ENCODE measurements at places on chromosomes 4 and X.

DNA sequence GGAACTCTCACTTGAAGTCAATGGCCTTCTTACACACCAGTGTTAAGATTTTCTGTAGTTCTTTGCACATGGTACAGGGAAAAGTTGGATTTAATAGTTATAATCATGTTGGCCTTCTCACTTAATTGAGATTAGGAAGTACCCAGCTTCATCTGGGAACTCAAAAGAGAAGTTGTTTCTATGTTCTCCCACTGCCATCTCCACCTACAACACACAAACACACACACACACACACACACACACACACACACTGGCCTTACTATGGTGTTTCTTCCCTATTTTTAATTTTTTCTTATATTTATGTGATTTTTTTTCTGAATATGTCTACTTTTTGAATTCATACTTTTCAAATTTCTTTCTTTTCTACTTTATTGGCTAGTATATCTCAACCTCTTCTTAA lies 10.0 kb upstream of the CHIC2 start:
- no peak for DNase-seq

- no peak for DNase-seq
Measured at GRCh38 chrX:107729558-107730297, 45.9 kb downstream of the TSC22D3 start.

- DNase-seq, result no peak
Measured at GRCh38 chr4:183601381-183601780, 57.6 kb downstream of the RWDD4 start.

- no peak for DNase-seq
Measured at GRCh38 chrX:149275836-149276235, 229.3 kb downstream of the IDS start.

GRCh38 chrX:30039768-30040167 lies 175.6 kb upstream of the MAGEB2 start:
- DNase-seq, result no peak

GRCh38 chr4:84582988-84583875 lies at the start of gene CDS1:
Gene CDS1, plus strand, starts transcription at chr4:84583127. Its CDS starts 275 bp downstream, at chr4:84583402.
- no peak for DNase-seq

DNA sequence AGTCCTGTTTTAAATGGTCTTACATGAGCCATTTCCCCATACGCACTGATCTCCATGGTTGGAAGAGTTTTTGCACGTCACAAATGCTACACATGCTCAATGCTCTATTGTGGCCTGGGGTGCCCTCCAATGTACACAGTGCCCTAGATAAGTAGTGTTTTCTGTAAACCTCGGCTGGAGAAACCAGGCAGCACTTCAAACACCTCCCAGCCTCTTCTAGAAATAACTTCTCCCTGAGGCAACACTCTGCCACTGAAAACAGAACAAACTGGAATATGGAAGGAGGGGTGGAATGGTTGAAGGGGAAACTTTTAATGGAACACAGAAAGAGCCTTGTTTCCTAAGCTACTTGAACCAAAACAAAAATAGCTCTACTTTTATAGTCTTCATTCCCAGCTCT lies 123.9 kb upstream of the CBR4 start:
- DNase-seq, result no peak

DNA sequence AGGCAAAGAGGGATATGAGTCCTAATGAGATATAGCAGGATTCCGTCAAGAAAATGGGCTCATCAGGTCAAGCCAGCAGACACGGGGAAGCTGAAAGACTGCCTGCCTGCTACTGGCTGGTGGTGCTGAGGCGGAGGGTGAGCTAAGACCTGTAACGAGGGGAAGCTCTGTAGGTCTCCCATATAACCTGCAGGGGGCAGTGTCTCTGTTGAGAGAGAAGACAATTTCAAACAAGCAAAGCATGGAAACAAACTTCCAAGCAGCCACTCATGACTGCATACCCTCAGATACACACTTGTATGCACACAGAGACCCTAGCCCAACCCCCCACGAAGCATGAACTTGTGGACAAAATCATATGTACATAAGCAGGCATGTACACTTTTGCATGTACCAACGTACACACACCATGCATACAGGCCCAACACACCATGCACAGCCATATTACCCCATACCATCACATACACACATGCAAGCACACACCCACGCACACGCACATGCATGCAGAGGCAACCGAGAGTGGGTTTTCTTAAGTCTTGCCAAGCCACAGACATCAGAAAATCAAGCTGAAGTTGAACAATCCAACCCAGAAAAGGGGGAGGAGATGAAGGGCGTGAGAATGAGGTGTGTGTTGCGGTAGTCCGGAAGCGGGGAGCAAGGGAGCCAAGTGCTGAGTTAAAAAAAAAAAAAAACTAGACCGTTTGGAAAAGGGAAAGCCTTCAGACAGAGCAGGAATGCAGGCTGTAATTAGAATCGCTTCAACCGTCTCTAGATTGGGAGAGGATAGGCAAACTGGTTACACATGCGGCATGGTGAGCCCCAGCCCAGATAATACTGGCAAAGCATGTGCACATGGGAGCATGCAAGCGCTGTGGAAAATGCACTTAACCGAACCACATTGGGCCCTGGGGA lies 71.0 kb downstream of the PJA1 start:
- DNase-seq, result no peak

- no peak for DNase-seq
Measured at GRCh38 chr4:23736466-23736865, 153.4 kb downstream of the PPARGC1A start.

DNA sequence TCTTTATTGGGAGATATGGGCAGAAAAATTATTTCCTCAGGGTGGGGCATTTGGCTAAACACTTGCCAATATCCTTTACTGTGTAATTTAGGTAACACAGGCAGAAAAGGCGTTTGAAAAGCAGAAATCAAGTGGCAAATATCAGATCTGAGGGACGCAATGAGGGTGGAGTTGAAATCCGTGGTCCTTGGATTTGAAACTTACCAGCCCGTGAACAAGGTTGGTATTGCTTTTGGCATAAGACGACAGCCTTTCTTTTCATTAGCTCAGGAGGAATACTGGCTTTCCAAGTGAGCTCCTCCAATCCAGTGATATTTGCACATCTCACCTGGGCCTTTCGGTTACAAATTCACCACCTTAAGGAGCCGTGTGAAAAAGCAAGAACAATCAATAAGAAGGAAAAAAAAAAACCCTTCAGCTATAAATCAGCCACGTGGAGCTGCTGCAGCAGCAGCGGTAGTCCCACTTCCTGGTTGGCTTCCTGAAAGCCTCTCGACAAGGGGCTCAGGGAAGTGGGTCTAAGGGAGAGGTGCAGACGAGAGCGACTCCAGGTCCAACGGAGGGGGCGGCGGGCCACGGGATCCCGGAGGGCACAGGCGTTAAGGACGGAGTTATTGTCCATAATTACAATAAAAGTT lies 734 bp upstream of the GALNT7 start:
- DNase-seq, result no peak

- DNase-seq, result no peak
Measured at GRCh38 chr4:36241771-36242170, 2.5 kb downstream of the ARAP2 start.

GRCh38 chrX:110060846-110061537 lies 58.1 kb downstream of the TMEM164 start:
- DNase-seq, result no peak

GRCh38 chrX:37846558-37846933 lies 825 bp downstream of the DYNLT3 start:
- no peak for DNase-seq

DNA sequence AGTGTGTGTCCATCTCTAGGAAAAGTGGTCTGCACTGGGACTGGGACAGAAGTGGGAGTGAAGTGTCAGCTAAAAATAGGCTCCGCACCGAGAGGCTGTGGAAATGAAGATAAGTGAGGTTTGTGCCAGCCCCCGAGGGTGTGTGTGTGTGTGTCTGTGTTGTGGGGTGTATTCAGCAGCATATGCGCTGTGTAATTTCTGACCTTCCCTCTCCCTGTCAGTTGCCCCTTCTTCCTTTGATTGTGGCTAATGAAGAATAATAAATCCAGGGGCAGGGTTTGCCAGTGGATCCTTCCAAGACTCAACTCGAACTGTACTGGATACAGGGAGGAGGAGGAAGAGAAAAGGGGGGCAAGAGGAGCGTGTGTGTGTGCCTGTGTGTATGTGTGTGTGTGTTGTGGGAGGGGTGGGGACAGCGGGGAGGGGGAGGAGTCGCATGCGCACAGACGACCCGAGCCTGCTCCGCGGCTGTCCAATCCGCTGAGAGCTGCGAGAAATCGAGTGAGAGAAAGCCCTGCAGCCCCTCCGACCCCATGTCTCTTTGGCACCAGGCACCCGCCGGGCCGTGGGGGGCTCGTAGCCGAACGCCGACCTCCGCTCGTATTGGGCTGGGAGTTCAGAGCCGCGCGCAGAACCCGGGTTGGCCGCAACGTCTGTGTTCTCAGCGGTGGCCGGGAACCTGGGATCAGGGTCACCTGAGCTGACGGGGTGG lies 916 bp upstream of the POU4F2 start:
- no peak for DNase-seq

- DNase-seq, result no peak
Measured at GRCh38 chr4:140054861-140055260, 99.1 kb downstream of the MAML3 start.

GRCh38 chr4:103197765-103198110 lies 405 bp downstream of the CENPE start:
- no peak for DNase-seq

DNA sequence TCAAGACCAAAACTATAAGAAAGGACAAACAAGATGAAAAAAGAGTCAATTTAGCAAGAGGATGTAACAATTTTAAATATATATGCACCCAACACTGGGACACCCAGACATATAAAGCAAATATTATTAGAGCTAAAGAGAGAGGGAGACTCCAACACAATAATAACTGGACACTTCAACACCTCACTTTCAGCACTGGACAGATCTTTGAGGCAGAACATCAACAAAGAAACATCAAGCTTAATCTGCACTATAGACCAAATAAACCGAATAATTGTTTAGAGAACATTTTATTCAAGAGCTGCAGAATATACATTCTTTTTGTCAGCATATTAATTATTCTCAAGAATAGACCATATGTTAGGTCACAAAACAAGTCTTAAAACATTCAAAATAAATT lies 109.7 kb upstream of the TET2 start:
- DNase-seq, result no peak

DNA sequence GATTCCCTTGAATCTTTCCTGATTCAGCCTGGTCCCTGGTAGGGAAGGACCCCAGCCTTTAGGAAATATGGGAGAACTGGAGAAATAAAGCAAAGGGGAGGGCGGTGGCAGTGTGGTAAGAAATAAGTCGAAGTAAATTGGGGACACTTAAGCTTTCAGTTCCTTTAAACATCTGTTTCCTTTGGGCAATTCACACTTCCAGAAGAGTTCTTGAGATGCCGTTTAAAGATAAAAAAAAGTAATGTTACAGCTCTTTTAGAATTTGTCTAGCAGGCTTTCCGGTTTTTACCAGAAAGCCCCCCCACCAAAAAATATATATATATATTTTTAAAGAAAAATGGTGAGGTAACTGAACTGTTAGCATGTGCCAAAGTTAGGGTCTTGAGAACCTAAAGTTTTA lies 46.6 kb downstream of the TSPAN7 start:
- DNase-seq, result no peak

- DNase-seq, result no peak
Measured at GRCh38 chrX:23385242-23385641, 50.6 kb downstream of the PTCHD1 start.

DNA sequence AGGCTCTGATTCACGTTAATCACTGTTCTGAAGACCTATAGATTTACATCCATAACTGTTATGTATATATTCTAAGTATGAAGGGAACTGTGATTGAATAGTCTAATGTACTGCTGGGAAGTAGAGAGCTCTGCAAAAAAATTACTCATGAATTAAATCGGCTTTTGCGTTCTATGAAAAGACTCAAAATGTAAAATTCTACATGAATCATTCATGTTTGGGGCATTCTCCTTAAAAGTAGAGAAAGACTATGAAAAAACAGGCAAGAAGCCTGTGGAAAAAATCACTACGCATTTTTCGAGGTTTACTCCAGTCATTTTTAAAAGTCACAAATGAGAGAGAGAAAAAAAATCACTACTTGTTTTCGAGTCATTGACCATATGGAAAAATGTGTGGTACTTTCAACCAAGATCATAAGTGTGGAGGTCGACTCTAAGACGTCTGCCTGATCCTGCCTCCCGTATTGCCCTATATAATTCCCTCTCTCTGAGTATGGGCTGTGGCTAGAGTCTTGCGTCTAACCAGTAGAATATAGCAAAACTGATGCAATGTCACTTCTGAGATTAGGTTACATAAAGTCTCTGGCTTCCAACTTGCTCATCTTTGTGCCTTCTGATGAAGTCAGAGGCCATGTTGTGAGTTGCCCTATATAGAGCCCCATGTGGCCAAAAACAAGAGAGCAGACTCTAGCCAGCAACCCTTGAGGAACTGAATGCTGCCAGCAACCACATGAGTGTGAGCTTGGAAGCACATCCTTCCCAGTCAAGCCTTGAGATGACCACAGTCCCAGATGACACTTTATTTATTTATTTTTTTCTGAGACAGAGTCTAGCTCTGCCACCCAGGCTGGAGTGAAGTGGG lies 32.1 kb upstream of the VEGFD start:
- DNase-seq, result no peak

DNA sequence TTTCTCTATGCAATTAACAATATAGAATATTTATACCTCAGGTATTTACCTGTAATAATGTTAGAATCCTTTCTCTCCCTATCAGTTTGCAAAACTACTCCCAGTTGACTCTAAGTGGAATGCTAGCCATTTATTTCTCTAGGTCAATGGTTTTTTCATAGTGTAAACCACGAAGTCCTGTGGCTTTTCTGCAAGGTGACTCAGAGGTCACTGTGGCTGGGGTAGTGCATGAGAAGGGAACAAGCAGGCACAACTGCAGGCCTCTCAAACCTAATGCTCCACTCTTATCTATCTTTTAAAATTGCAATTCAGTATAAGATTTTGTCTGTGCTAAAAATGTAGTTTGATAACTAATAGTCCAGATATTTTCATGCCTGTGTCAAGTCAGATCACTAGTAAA lies 159.4 kb downstream of the ANTXR2 start:
- no peak for DNase-seq

DNA sequence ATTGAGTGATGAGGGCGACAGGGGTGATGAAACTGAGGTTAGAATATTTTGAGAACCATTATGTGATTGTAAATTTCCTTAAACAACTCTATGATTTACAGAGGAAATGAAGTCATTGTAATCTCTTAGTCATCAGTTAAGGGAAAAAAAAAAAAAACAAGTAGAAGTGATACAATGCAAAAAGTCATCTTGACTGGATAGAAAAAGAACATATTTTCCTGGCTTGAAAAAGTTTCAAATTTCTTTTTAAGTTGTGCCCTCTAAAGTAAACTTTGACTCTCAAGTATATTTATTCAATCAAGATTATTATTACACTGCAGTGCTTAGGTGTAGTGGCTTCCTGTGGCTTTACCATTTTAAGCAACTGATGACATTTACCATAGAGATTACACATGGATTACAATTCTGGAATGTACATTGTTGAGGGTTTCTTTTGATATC lies 40.6 kb downstream of the GABRB1 start:
- no peak for DNase-seq

- no peak for DNase-seq
Measured at GRCh38 chrX:149497626-149498025, 7.5 kb downstream of the IDS start.
